ENCODE measurements at places on chromosomes 5 and 9.

DNA sequence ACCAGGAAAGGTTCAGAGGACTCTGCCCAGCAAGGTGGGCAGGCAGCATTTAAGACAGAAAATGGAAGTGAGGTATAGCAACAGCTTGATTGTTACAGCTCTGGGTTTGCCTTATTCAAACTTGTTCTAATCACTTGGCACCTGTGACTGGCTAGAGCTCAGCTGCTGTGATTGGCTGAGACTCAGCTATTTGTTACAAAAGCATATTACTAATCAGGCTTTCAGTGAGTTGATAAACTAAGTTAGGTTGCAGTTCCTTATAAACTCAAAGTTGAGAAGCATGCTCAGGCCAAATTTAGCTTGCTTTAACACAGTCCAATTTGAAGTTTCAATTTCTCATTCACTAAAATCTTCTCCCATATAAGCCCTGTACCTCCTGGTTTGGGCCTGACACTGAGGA, 56.3 kb downstream of the GDA start:
- no peak for DNase-seq

GRCh38 chr5:167937635-167937998, 353.8 kb upstream of the WWC1 start:
- DNase-seq, result no peak

DNA sequence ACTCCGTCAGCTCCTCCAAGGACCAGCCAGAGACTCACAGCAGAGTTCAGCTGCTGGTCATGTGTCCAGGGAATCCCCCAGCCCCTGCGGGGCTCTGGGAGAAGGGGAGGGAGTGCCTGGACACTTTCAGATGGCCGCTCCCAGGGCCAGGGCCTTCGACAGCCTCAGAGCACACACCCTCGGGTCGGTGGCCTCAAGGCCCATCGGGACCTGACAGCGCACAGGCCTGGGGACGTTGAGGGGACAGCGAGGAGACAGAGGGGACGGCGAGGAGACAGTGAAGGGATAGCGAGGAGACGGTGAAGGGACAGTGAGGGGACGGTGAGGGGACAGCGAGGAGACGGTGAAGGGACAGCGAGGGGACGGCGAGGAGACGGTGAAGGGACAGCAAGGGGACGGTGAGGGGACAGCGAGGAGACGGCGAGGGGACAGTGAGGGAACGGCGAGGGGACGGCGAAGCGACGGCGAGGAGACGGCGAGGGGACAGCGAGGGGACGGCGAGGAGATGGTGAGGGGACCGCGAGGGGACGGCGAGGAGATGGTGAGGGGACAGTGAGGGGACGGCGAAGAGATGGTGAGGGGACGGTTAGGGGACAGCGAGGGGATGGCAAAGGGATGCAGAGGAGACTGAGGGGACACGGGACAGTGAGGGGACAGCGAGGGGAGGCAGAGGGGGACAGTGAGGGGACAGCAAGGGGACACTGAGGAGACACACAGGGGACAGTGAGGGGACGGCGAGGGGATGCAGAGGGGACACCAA, 47.3 kb downstream of the SLC12A7 start:
- DNase-seq, result no peak

DNA sequence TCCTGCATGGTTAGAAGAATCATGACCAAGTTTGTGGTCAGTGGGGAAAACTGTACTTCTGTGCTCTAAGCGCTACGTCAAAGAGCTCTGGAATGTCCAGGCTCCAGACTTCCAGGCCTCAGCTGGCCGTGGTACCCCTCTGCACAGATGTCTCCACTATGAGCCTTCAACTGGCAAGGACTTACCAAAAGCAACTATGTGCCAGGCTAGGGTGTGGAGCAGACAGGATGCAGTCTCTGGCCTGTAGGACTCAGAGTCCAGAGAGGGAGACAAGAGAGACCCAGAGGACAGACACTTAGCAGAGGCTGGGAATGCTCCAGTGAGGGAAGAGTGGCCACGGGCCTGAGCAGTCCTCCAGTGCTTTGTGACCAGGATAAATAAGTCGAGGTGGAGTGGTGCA, 31.0 kb upstream of the TCF7 start:
- no peak for DNase-seq

- no peak for DNase-seq
Observed at GRCh38 chr9:121827251-121827967, 176.0 kb downstream of the DAB2IP start.

DNA sequence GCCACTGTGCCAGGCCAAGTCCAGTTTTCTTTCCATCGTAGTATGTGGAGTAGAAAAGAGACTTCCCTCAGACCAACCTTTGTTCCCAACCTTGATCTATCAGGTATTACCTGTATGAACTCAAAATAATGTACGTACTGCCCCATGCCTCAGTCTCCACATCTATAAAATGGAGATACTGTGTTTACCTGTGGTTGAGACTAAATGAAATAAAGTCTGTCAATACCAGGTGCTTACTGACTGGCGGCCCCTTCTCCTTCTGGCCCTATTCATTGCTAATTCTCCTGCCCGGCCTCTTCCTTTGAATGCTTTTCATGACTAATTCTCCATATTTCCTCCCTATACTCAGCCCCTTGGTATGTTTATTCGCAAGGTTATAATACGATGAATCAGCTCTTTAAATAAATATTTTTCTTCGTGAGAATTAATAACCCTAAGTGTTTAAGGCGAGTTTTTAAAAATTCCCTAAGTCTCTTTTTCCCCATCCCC, 89.6 kb upstream of the BASP1 start:
- DNase-seq, result no peak

- DNase-seq, result no peak
Observed at GRCh38 chr5:67195406-67196275, 958 bp downstream of the CD180 start.

- DNase-seq, result no peak
Observed at GRCh38 chr5:55004729-55005128, 19.3 kb upstream of the GZMK start.

- no peak for DNase-seq
Observed at GRCh38 chr5:114437936-114438335, 76.1 kb downstream of the KCNN2 start.

DNA sequence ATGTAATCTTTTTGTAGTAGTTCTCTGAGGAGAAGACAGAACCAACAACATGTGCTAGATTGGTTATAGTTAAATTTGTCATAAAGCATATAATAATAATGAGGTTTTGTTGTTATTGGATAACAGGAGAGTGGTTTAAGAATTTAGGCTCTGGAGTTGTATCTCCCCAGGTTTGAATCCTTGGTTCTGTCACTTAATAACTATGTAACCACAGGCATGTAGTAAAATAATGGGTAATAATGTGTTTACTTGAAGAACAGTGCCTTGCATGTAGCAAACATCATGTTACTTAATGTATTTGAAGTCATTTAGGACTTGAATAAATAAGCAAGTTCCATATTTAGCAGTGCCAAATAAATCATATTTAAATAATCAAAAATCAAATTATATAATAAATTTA, 55.8 kb downstream of the NSD1 start:
- no peak for DNase-seq

GRCh38 chr5:53671447-53671846, 111.0 kb downstream of the NDUFS4 start:
- no peak for DNase-seq

DNA sequence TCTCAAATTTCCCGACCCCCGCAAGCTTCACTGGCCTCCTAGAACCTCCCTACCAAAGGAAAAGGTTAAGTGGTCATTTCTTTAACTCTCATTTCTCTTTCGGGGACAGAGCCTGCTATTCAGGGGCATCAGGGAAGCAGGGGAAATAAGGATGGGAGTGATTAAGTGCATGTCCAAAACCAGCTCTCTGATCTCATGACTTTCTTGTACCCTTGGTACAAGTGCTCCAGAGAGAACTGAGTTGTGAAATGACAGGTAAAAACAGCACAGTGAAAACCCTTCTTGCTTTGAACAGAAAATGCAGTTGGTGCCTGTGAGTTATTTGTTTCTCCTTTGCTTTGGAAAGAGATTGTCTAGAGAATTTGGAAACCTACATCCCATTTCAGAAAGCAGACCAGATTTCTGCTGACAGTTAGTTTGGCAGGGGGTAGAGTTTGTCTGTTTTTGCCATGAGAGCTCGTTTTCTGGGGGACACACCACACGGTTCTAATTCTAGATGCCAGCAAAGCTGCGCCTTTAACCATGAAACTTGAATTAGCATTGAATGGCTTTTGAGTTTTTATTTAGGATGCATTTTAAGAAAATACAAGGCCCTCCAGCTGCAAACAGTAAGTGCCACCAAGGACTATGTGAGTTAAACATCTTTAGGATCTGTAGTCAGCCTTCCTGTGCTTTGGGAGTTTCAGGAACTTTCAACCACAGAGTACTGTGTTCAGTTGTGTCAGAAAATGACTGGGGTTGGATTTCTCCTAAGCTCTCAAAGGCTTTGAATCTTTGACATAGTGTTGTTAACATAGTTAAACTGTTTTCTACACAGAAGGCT, 161.7 kb upstream of the LHFPL2 start:
- no peak for DNase-seq

DNA sequence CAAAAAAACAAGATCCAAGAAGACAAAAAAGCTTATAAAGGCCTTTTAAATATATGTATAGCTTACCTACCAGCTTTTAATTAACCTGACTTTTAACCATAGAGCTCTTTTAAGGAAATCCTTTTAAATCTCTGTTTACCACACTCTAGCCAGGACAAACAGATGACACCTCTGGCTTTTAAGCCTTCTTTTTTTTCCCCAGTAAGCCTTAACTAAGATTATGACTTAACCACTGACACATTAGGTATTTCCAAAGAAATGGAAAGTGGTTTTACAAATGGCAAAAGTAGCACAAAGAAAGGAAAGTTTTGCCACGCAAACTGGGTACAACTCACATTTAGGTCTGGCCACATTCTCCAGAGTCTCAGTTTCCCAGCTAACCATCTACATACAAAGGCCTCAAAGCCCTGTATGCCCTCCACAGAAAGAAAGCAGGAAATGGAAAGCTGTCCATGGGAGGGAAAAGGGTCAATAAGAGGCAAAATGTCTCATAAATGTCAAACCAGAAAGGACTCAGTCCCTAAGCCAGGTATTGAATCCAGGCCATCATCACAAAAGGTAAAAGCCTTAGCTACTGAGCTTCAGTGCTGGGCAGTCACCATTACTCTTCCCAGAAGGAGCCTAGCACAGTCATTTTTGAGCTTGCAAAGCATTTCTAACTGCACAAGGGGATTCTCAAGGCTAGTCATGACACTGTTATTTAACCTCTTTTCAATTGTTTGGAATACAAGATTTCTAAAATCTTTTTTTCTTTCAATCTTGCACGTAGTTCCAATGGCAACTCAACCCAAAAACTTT, 19.7 kb downstream of the TMEM161B start:
- DNase-seq, result no peak

DNA sequence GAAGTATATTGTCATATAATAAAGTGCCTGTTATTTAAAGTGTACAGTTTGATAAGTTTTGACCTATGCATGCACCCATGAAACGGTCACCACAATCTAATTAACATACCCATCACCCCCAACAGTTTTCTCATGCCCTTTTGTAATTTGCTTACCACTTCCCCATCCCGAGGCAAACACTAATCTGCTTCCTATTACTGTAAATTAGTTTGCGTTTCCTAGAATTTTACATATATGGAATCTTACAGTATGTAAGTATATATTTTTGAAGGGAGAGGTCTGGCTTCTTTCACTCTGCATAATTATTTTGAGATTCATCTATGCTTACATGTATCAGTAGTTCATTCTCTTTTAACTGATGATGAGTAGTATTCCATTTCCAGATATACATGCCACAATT, 56.5 kb downstream of the AMBP start:
- no peak for DNase-seq

DNA sequence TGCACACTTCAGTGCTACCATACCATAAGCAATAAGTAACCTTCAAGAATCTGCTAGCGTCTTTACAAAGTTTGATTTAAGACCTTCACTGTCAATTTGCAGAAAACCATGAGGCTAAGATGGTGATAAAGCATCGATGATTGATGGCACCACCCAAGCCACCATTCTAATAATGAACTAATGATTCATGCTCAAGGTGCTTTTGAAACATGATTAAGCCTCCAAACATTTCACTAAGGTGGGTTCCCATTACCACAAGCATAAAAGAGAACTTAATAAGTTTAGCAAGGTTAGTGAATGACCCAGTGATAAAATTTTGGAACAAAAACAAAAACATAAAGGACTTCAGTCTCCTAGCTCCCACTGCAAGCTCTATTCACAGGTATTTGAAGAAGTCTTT, 214.7 kb downstream of the FBXL17 start:
- no peak for DNase-seq

DNA sequence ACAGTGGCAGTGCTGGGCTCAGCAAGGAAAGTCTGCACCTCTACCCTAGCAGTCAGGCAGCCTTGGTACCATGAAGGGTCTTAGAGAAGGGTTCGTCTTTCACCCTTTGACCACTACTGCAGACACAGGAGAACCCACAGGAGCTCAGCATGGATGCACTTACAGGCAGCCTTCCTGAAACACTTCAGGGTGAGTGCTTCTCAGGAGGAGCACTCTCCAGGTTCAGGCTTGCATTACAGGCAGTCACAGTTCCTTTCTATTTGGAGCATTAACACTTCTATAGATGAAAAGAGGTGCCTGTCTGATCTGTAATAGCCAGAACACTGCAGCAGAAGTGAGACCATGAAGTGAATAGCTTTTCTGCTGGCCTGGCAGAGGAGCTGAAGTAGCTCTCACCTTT, 8.7 kb upstream of the CYLC2 start:
- DNase-seq, result no peak

DNA sequence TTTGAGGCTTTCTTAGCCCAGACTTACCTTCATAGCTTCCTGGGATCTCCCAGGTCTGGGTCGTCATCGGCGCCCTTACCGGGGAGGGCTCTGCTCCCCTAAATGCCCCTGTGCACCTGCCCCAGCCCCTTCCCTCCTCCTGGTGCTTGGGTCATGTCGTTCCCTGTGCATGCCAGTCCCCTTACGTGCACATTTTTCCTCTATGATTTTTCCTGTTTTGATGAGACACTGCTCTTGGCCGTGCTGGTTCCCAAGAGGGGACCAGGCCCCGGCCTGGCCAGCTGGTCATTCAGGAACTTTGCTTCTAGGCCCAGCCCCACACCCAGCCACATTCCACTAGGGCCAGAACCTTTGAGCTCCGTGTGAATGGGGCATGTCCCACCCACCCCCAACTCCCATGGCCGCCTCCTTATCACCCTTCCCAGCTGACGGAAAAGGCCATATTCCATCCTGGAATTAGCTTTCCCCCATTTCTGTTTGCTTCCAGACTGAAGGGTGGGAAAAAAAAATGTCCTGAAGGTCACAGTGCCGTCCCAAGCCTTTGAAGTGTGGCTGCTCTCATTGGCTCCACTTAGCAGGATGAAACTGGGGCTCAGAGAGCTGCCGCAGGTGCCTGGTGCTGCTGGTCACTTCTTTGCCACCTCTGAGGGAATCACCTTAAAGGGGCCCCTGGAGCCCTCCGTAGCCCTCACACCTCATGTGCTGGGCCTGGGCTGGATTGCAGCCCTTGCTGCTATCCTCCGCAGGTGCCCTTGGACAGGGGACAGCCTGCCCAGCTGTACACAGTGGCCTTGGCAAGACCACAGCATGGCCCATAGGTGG, 25.1 kb downstream of the ERGIC1 start:
- DNase-seq, result no peak

DNA sequence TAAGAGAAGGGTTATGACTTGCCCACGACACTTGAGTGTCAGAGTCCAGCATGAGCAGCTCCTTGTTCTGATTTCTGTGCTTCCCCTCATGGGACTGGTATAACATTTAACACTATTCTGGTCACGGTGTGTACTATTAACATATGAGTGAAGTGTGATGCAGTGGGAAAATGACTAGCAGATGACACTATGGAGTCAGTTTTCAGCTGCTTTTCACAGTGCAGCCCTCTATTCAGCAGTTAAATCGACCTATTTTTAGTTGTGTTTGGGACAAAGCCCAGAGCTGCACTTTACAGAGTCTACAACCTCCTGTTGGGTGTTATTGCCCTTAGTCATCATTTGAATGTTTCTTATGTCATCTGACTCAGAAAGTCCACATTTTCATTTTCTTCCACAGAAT, 59.1 kb downstream of the CHSY3 start:
- DNase-seq, result no peak
